Stimulated activated CD4-positive, alpha-beta T cell treated with anti-CD3 and anti-CD28 coated beads, Interleukin-2, amount 100 ng/mL, for 48 hours (primary cell): ENCODE measurements at places on chromosomes 16 and 17.

DNA sequence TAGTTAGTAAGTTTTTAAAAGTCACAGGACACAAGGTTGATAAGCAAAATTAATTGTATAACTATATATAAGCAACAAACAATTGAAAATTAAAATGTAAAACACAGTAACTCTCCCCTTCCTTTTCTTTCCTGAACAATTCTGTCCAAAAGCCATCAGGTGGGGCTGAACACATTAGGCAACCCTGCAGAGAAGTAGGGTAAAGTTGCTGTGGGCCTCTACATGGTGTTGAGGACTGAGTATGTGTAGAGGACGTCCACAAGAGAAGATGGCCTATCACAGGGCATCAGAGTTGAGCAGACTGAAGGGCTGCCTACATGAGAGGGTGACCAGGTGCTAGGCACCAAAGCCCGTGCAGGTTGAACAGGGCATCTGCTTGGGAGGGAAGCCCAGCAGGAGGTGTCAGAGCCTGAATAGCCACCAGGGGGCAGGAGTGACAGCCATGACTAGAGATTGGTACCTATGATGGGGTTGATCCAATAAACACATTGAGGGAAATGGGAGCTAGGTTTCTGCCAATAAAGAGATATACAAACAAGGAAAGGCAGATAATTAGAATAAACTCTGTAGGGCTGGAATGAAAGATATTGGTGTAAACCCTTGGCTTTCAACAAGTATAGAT, 415.1 kb downstream of the NPIPA8 start:
- DNase-seq = peak; percentile 54

DNA sequence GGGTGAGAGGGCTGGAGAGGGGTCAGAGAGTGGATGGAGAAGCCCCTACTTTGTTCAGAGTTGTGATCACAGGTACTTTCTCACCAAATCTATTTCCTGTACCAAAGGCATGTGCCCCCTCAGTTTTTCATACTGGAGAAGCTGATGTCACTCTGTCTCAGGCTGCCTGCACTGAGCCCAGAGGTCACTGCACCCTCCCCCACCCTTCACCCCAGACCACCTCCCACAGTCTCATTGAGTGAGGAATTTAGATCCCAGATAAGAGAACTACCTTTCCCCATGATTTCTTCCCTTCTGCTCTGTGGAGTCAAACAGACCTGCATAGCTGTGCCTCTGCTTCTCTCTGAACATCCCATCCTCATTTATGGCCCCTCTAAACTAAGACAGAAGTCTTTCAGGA, 140.0 kb upstream of the IRX6 start:
- DNase-seq = no peak

DNA sequence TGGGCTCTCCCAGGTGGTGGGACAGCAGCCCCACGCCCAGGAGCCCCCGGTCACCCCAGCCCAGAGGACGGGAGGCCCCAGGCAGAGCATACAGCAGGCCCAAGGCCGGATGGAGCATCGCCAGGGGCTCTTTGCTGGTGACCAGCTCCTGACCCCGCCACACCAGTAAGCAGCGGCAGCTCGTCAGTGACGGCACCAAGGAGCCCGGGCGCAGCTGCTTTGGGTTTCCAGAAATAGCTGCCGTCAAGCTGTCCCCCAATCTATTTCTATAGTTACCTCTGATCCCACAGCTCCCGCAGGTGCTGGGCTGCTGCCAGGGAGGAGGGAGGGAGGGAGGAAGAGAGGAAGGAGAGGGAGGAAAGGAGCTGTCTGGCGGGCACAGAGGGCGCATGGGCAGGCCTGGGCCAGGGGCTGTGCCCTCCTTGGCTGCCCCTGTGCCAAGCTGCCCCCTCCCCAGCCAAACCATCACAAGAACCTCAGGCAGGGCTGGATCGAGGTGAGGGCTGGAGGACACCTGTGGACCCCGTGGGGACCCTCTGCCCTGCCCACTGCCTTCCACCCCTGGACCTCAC, 10.8 kb upstream of the RASD1 start:
- no peak for DNase-seq

DNA sequence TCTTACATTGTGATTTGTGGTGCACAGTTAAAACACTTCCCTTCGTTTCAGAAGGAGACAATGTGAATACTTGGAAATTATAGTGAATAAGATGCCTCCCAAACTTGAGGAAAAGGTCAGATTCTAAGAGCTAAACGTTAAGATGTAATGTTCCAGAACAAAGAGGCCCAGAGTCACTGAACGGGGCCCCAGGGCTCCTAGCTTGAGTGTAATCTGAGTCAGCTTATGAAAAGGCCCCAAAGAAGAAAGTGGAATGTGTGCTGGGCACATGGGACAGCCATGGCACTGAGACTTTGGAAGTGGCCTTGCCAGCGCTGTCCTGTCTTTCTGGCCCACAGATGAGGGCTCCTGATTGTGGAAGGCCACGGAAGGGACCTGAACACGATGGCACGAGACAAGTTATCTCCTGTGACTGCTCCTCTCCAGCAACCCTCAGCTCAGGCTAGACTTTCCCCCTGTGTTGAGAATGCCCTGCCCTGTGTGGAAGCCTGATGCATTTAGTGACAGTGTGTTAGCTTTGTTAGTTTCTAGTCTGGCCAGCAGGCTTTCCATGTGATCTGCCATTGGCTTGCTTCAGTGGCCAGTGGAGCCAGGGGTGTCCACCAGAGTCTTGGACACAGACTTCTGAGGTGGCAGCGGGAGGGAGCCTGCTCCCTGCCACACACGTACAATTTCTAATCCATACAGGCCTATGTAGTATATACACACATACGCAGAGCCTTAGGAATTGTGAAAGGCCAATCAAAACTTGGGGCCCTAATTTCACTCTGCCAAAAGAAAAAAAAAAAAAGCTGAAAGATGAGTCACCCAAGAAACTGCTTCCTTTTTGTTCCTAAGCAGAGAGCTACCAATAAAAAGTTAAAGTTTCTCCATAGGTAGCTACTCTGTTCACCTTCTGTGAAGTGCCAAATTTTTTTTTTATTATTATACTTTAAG, 13.1 kb downstream of the SPATA33 start:
- no peak for DNase-seq

DNA sequence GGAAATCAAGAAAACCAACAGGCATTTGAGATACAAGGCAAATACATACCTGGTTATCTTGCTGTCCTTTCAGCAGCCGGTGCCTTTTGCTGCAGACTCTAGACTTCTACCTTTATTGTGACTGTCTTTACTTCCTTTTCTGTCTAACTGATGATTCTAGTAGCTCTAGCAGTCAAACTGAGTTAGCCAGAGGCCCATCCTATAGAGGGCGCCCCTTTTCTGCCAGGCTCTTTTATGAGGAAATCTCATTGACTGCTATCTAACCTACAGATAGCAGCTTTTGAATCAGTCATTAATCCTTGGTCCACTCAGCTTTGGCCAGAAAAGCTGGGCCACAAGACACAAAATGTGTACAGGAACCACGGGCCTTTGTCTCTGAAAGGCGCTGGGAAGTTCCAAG, 87.5 kb upstream of the WSB1 start:
- DNase-seq = no peak

- DNase-seq = no peak
These were observed 764 bp upstream of the SLC6A4 start for GRCh38 chr17:30236297-30236624.

DNA sequence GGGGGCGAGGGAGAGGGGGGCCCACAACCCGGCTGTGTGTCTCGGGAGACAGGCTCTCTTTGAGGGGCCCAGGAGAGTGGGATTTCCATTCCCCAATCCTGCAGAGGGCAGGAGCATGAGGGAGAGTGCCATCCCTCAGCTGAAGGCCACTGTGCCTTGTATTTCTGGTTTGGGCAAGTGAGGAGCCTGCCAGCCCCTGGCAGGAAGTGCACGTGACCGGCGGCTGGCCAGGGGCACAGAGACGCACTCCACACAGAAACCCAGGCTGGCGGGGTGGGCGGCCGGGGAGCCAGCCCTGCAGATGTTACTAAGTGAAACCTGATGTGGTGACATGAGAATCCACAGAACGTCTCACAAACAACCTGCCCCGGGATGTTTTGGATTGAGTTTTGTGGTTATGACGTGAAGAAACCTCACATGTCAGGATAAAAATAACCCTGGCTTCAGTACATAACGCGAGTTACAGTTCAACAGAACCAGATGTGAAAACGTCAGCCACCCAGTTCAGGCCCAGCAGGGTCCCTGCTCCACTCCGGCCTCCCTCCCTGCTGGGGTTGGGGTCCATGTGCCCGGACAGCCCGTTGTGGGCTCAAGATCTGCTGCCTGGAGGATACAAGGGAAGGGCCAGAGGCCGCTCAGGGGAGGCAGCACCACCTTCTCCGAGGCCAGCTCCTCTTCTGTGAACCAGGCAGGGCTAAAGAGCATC, 51.7 kb upstream of the MTSS2 start:
- peak; percentile 64 for DNase-seq

- DNase-seq = no peak
These were observed 308.2 kb upstream of the IRX3 start for GRCh38 chr16:54594601-54595391.

DNA sequence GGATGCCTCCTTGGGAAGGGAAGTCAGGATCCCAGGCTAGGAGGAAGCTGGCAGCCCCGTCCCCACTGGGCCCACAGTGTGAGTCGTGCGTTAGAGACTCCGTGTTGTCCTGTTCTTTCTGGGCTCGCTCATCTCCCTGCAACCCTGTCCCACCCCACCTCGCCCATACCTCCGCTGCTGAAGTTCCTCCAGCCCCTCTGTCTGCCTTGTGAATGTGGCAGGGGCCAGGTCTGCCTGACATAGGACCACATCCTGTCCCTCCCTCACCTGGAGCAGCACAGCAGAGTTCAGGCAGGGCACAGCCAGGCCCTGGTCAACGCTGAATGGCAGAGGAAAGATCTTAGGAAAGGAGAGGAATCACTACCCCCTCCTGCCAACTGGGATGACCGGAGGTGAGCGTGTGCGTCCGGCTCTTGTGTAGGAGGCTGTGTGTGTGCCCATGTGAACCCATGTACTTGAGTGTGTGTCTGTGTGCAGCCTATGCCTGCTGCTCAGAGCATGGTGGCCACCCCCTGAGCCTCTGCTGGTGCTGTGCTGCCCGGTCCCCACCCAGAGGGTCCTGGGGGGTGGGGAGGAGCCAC, 12.8 kb downstream of the KCNJ18 start:
- no peak for DNase-seq

DNA sequence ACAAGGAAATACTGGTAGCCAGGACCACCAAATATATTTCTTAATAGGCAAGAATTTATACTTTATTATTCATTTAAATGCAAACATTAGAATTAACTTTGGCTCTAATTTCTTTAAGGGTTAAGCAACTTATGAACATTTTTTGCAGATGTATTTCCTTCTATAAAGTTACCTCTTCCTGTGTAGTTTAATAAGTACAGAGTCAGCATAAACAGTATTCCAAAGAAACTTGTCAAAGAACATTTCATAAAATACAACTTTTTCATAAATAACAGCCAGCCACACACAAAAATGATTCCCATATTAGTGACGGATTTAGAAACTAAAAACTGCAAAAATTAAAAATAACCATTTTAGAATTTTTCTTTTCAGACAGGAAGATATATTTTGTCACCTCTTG, 723.2 kb downstream of the KCNJ2 start:
- DNase-seq = no peak
